Stimulated activated CD4-positive, alpha-beta T cell treated with anti-CD3 and anti-CD28 coated beads, Interleukin-2, amount 100 ng/mL, for 48 hours (primary cell): ENCODE measurements at places on chromosomes 1 and 21.

GRCh38 chr1:205809942-205810345 lies 3.1 kb downstream of the SLC41A1 start:
- DNase-seq = no peak

DNA sequence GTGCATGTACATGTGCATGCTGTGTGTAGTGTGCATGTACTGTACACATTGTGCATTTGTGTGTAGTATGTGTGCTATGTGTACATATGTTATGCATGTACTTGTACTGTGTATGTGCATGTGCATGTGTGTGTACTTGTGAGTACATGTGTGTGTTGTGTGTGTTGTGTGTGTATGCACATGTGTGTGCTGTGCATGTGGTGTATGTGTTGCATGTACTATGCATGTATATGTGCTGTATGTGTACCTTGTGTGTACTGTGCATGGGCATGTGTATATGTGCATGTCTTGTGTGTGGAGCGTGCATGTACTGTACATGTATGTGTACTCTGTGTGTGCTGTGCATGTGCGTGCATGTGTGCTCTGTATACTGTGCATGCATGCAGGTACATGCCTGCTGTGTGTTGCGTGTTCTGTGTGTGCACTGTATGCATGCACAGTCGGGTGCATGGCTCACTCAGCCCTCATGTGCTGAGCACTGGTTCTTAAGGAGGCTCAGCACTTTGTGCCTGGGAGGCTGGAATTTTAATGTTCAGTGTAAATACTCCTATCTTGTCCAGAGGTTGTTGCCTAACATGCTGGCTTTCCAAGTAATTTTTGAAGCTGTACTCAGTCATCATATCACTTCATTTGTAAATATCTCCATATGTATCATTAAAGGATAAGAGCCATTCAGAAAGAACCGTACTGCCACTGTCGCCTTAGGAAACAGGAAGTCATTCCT lies 32.3 kb downstream of the SNAP47 start:
- DNase-seq = no peak

GRCh38 chr1:79089946-79090345 lies 83.4 kb upstream of the ADGRL4 start:
- DNase-seq = no peak

DNA sequence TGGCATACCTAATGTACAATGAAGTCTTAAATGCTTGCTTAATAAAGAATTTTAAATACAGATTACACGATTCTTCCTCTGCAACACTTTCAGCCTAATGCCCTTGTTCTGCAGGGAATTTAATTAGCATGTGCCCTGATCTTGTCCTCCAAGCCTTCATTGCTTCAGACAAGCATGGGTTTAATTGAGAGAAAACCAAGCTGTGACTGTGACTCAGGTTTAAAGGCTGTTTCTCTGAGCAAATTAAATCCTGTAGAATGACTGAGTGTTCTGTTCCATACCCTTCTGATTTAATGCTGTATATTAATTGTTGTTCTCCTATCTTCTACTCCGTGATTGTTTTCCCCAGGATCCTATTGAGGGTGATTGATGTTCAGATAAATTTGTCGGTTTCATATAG lies 269.0 kb upstream of the PRMT6 start:
- no peak for DNase-seq

GRCh38 chr1:200410566-200410878 lies 686 bp upstream of the ZNF281 start:
- DNase-seq = no peak

GRCh38 chr1:154859786-154860155 lies 10.3 kb downstream of the KCNN3 start:
- no peak for DNase-seq

DNA sequence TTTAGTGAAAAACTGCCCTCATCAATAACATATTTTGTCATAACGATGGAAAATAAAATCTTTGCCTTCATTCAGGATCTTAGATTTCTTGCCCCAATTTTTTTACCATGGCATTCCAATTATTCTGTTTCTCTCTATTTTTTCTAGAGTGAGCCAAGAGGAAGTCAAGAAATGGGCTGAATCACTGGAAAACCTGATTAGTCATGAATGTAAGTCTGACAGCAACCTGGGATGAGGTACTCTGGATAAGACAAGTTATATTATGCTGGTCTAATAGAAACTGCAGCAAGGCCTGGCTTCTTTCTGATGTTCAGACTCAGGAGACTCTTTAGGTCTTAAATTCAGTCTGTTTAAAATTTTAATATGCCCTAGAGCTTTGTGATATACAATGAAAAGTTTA lies 3.5 kb downstream of the RGS4 start:
- no peak for DNase-seq

DNA sequence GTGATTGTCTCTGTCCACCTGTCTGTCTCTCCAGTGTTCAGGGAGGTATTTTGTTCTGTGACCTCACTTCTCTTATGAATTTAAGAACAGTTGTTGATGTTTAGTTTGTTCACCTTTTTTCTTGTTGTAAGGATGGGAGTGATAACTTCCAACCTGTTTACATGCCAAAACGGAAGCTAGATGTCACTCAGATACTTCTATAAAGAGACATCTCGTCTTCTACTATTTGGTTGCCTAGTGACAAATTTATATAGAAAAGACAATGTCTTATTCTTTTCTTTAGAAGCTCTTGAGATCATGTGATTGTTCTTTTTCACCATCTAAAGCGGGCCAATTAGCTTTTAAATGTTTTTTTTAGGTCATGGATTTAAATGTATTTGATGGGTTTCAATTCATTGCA lies 33.8 kb downstream of the PRSS38 start:
- DNase-seq = no peak

- DNase-seq = no peak
These were observed 31.1 kb downstream of the RUNX3 start for GRCh38 chr1:24898909-24899439.

- DNase-seq = no peak
These were observed 4.0 kb upstream of the AGBL4 start for GRCh38 chr1:50027794-50028193.

- DNase-seq = no peak
These were observed 2.5 kb upstream of the TBX15 start for GRCh38 chr1:118990513-118991152.

DNA sequence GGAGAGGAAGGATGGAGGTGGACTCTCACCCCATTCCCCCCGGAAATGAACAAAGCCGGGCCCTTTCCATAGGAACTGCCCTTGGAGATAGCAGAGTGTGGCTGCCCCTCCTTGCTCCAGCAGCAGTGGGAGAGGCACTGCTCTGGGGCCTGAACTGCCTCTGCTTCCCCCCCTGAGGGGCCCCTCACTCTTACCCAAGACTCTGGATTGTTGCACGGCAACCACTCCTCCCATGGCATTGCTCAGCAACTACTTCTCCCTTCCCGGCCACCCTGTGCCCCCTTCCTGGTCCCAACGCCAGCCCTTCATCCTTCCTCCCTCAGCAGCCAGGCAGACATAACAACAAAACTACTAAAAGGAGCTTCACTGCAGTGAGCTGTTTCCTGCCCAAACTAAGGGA lies 3.0 kb upstream of the ACKR1 start:
- DNase-seq = no peak

DNA sequence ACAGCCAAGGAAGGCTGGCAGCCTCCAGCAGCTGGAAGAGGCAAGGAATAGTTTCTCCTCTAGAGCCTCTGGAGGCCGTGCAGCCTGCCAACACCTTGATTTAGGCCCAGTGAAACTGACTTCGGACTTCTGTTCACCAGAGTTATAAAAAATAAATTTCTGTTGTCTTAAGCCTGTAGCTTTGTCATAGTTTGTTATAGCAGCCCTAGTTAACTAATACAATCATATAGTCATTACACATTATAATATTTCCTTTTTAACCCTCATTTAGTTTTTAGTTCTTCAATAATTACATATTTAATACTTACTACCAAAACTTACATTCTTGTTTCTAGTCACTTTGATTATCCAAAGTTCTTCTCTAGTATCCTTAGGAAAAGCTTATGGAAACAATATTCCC lies 20.3 kb downstream of the NOS1AP start:
- no peak for DNase-seq

- DNase-seq = no peak
These were observed 40.1 kb upstream of the BMP8B start for GRCh38 chr1:39828734-39829133.

- DNase-seq = no peak
These were observed 244.1 kb upstream of the MAP1LC3C start for GRCh38 chr1:242242983-242243382.

- DNase-seq = peak; percentile 23
These were observed 759 bp downstream of the AHCTF1 start for GRCh38 chr1:246930830-246931548.

- DNase-seq = no peak
These were observed 44.2 kb downstream of the PRRX1 start for GRCh38 chr1:170707959-170708655.

- DNase-seq = no peak
These were observed 10.2 kb upstream of the OTUD7B start for GRCh38 chr1:150020711-150021110.

DNA sequence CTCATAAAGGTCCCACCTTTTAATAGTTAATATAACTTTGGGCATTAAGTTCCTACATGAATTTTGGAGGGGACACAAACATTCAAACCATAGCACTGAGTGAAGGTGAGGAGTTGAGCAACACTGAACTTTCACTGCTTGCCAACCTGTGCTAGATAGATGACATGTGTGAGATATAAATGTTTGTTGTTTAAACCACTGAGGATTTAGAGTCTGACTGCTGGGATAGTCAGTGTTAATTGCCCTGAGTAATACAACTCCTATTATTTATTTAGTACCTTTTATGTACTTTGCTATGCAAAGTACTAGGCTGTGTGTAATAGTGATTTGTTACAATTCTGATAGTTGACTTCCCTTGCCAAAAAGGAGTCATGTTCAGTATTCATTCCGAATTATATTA lies 32.4 kb upstream of the SLC16A1 start:
- DNase-seq = no peak

DNA sequence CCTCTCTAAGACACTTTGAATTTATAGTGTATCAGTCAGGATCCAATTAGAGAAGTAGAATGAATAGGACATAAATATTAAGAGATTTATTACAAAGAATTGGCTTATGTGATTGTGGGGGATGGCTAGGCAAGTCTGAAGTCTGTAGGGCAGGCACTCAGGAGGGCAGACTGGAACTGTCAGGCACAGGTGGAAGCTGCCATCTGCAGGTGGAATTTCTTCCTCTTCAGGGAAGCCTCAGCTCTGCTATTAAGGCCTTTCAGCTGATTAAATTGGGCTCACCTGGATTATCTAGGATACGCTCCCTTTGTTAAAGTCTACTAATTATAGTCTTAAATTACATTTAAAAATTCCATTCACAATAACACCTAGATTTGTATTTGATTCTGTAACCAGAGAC lies 92.0 kb upstream of the HAO2 start:
- DNase-seq = no peak

- no peak for DNase-seq
These were observed 64.2 kb downstream of the TCP10L start for GRCh38 chr21:32520875-32521735.

- DNase-seq = no peak
These were observed 18.7 kb downstream of the UBL4B start for GRCh38 chr1:110130989-110131388.

DNA sequence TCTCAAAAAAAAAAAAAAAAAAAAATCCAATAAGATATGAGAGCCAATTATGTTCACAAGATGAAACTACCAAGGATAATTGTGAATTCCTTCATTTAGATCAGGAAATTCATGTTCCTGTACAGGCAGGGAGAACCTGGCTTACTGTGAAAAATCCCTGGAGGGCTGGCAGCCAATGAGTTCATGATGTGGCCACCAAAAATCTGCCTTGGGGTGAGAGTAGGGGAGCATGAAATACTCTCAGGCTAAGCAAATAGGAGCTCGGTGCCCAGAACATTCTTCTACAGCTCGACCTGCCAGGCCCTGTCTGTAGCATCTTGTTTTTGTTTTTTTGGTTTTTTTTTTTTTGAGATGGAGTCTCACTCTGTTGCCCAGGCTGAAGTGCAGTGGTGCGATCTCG lies 50.1 kb downstream of the PIK3CD start:
- no peak for DNase-seq

GRCh38 chr1:3907621-3908165 lies 7.6 kb upstream of the C1orf174 start:
- DNase-seq = no peak

- DNase-seq = no peak
These were observed 3.0 kb upstream of the SUCO start for GRCh38 chr1:172530000-172530399.

GRCh38 chr1:228095938-228096337 lies 7.2 kb downstream of the C1orf35 start:
- no peak for DNase-seq

DNA sequence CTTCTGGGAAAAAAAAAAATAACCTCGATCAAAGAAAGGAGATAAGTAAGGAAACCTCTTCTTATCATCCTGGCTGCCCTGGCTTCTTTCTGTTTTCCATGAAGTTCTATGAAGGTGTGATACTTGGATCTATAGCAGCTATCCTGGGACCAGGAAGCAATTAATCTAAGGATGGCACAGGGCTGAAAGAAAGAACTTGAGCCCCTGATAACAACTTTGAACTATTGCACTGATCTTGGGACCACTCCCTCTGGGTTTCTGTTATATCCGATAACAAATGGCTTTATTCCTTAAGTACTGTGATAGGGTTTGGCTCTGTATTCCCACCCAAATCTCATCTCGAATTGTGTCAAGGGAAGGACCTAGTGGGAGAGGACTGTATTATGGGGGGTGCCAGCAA lies 104.1 kb downstream of the DAB1 start:
- no peak for DNase-seq

DNA sequence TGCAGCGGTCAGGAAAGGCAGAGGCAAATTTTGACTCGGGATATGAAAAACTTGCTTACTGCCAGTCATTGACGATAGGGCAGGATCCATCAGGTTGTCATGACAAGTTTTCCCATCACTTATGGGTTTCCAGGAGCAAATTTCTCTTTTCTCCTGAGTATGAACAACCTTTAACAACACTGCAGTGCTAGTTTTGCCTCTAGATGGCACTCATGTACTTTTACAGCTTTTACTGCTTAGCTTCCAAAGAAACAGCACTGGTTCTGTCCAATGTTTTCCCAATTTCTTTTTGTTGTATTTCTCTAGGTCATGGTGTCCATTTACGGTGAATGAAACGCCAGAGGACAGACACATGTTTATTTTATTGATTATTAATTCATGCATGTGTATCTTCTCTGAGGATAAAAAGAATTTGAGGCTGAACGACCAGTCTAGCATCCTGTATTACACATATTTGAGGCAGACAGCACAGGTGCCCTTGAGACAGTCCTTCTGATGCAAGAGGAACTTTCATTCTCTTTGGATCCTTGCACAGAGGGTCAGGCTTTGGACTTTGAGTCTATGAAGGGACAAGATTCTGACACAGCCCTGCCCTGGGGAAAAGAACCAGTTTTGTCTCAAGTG lies 112.3 kb upstream of the TRABD2B start:
- no peak for DNase-seq
